ENCODE measurements at places on chromosomes 2 and 18. TPM values are rescaled to one million over a fixed set of nuclear protein-coding genes. Genes with fewer than 3 reads are reported as not detected.

The STON1 gene
- 2.1 TPM for total RNA-seq

The SLC4A1AP gene
- 27.8 TPM for total RNA-seq

GRCh38 chr18:25759111-25759510 lies 331.3 kb downstream of the SS18 start:
- no peak overlapping the region for H3K4me3 ChIP-seq
- no peak for DNase-seq
- no peak overlapping the region for H3K27ac ChIP-seq

GRCh38 chr2:157203651-157204050 lies 53.9 kb upstream of the GALNT5 start:
- no peak overlapping the region for H3K27ac ChIP-seq
- no peak overlapping the region for H3K4me3 ChIP-seq
- peaks cover 23% of the 10 kb centered on the region for H3K27me3 ChIP-seq
- H3K4me1 ChIP-seq = no peaks in the 10 kb centered on the region
- no peaks in the 10 kb centered on the region for H3K36me3 ChIP-seq
- DNase-seq = no peak

- no peak for DNase-seq
- peaks cover 4% of the 10 kb centered on the region for H3K27me3 ChIP-seq
- no peak overlapping the region for H3K4me3 ChIP-seq
- peaks cover 2% of the 10 kb centered on the region for H3K4me1 ChIP-seq
- no peak overlapping the region for H3K27ac ChIP-seq
Observed at GRCh38 chr2:222796413-222797103, 64.3 kb upstream of the ACSL3 start.

Measured in activated T-helper 2 cell treated with anti-CD3 and anti-CD28 coated beads, Interferon-gamma antibody, Interleukin-2, Interleukin-4, amounts not matched to agents 10 μg/mL and 5 μg/mL and 100 μg/mL, durations not matched to agents 14 hours and 24 hours and 36 hours (primary cell).